ENCODE measurements at places on chromosomes 16 and 17.

DNA sequence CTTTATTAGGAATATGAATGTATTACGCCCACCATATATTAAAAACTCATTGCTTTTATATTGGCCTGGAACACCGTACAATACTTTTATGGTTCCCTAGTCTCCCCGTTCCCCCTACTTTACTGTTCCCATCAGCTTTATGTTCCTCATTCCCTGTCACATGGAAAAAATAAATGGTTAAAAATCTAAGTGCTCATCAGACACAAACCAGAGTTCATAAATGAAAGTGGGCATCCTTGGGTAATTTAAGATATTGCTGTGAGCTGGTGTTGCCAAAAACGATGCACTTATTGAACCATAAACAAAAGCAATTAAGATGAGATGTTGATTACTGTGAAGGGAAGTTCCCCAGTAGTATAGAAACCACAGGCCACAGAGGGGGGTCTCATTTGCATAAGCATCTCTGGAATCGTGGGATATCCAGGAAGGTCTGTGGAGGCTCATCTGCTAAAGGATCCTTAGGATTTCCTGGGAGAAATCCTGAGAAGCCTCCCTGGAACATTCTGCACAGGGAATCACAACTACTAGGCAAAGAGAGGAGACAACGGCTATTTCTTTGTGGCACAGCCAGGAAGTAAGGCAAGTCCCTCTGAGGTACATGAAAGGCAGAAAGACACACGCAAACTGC, 591.4 kb upstream of the CDH11 start:
- no peak for DNase-seq

DNA sequence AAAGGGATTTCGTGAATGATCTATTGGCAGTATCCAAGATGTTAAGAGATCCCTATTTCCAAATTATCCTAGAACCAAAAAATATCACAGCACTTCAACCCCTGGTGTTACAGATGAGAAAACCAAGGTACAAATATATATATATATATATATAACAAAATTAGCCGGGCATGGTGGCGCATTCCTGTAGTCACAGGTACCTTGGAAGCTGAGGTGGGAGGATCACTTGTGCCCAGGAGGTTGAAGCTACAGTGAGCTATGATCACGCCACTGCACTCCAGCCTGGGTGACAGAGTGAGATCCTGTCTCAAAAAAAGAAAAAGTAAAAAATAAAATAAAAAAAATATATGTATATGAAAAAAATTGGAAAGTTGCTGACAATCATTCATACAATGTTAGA, 637 bp upstream of the CLN3 start:
- no peak for DNase-seq

DNA sequence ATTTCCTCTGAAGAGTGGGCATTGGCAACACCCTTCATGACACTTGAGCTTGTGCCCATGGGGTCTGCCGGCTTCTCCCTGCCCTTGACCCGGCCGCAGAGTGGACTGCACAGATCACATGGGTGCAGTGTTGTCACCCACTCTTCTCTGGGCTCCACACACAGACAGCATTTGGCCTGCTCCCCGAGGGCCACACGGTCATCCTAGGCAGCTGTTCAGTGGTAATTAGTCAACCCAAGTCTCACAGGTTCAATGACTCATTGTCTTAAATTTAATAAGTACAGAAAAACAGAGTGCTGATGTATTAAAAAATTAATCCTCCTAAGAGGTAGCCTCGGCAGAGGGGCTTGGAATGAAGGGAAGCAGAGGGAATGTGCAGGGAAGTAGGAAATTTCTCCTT, 204.8 kb downstream of the MSI2 start:
- DNase-seq, result no peak

DNA sequence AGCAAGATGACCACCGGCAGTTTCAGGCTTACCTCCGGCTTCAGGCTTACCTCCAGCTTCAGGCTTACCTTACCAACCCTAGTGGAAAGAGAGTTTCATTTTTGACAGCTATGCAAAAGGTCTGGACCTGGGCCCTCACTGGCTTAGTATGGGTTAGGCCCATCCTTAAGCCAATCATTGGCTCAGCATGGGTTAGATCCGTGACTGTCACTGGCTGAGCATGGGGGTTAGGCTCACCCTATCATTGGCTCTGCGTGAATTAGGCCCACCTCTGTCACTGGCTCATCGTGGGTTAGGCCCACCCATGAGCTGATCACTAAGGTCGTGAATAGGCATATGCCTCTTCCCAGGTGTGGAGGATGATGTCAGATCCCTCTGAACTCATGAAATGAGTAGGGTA, 8.1 kb downstream of the NDE1 start:
- no peak for DNase-seq

DNA sequence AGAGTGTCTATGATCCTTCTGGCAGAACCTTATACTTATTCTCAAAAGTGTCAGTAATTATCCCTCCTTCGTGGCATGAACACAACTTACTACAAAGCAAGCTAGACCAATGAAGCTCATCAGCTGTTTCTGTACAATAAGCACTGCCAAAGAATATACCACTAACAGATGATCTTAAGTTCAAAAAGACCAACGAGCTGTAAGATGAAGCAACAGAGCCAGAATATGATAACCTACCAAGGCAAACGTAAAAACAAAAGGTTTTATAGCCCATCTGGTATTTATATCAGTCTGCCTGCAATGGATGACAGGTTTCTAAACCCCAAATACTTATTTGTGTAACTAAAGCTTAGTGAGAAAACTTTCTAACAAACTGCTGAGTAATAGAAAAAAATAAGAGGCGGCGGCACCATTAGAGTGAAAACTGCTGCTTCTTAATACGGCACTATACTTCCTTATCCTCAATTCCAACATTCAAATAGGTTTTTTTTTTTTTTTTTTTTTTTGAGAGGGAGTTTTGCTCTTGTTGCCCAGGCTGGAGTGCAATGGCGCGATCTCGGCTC, 22.1 kb downstream of the NME2 start:
- no peak for DNase-seq

DNA sequence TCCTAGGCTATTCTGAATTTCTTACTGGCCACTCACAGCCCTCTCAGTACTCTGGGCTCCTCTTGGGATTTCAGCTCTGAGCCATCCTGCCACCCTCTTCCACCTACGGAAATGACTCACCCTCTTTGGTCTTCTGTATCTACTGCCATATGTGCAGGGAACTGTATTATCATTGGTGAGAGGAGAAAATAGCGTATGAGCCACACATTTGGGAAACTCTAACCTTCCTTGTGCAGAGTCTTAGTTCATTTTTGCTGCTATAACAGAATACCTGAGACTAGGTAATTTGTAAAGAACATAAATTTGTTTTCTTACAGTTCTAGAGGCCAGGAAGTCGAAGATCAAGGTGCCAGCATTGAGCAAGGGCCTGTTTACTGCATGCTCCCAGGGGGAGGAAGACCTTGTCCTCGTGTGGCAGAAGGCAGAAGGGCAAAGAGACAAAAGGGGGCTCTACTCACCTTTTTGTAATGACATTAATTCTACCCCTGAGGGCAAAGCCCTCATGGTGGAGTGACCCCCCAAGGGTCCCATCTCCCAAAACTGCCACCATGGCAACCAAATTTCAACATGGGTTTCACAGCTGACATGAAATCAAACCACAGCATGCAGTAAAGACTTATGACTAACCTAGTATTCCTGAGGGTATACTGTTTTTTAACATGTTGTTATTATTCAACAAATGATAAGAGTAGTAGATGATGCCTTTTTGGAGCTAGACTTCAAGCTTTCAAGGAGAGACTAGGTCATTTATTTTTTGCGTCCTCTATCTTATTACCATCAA, 191.8 kb downstream of the PRKCA start:
- no peak for DNase-seq

- DNase-seq, result no peak
These were observed 284 bp upstream of the COPZ2 start for GRCh38 chr17:48037838-48038323.

GRCh38 chr16:88317613-88317965, 65.2 kb upstream of the ZNF469 start:
- DNase-seq, result no peak

GRCh38 chr17:4475001-4475400, 23.7 kb upstream of the SPNS2 start:
- DNase-seq, result no peak

DNA sequence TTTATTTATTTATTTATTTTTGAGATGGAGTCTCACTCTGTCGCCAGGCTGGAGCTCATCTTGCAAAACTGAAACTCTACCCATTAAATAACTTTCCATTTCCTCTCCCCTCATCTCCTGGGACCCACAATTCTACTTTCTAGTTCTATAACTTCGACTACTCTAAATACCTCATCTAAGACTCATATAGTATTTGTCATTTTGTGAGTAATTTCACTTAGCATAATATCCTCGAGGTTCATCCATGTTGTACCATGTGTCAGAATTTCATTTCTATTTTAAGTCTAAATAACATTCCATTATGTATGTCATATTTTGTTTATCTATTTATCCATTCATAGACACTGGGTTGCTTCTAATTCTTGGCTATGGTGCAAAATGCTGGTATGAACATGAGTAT, 5.1 kb upstream of the NT5M start:
- no peak for DNase-seq

GRCh38 chr17:81198826-81199481, 23.8 kb downstream of the CEP131 start:
- no peak for DNase-seq

DNA sequence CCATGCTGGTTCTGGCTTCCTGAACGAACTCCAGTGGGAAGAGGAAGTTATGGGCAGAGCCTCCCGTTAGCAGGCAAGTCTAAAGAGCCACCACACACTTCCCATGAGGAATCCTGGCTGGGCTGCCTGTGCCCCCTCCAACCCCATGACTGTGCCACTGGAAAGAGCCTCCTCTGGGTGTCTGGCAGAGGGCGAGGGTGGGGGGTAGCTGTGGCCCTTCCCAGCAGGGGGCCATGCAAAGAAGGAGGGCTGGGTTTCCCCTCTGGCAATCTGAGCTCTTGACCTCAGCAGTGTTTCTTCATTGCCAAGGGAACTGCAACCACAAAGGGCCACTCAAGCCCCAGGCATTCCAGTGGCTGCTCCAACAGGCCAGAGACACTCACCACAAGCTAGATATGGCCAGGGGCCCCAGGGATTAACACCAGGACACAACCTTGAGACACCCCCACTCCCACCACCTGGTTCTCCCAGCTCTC, 1.7 kb upstream of the RRAD start:
- DNase-seq, result no peak

DNA sequence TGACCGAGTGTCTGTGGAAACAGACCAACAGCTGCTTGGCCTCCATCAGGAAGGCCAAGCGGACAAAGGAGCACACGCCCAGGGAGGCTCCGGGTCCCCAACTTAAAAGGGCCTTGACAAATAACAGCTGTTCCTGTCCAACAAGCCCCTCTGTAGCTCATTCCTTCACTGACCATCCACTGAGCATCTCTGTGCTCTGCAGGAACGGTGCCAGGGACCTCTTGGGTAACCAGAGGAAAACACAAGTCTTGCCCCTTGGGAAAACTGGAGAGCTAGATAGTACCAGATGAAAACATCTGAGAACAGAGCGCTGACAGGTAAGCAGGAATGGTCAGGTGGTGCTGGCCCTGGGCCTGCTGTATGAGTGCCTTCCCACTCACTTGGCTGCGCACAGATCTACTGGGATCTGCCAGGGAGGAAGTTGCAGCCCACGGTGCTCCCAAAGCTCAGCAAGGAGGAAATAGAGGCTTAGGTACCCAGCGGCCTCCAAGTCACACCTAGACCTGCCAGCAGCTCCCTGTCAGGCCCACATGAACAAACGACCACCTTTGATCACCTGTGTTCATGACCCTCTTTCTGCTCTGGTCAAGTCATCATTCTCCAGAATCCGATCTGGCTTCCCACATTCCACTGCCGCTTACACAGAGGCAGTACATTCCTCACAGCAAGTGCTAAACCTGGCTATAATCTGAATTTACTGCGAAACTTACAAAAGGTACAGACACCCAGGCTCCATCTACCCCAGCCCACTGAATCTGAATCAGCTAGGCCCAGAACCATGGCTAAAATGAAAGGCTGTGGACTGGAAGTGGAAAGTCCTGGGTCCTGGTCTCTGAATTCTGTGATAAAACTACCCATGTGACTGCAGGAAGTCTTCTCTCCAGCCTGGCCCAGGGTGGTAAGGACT, 12.5 kb downstream of the DCAKD start:
- DNase-seq, result no peak

DNA sequence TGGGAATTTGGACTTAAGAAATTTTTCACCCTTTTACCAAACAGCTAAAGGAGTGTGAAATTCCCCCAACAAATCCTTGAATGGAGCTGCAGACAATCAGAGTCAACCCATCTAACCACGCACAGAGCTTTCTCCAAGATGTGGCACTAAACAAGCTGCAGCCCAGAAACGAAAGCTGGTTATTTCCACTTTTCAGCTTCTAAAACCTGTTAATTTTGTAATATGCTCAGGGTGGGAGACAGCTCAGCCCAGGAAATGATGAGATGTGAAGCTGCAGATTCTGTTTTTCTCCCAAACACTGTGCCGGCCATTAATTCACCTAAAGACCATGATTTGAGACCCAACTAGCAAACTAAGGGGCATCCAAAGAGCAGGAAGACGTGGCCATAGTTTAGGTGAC, 33.2 kb upstream of the ABR start:
- no peak for DNase-seq

- DNase-seq, result no peak
These were observed 72.9 kb upstream of the SMIM36 start for GRCh38 chr17:55584055-55584685.

- DNase-seq, result no peak
These were observed 931.9 kb upstream of the SOX9 start for GRCh38 chr17:71188811-71189492.

DNA sequence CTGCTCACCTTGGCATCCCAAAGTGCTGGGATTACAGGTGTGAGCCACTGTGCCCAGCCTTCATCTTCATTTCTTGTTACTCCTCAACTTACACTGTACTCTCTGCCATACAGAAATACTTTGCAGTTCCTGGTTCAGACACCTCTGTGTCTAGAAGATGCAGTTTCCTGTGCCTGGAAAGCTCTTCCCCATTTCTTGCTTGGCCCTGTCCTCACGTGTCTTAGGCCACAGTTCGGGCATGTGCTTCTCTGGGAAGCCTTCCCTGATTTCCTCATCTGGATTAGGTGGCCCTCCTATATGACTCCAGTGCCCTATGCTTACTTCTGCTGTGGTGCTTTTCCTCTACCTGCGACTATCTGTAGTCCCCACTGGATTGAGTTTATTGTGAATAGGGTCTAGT, 26.5 kb upstream of the CDR2 start:
- no peak for DNase-seq

GRCh38 chr16:68190081-68190480, 45.8 kb downstream of the ESRP2 start:
- DNase-seq, result no peak

GRCh38 chr17:32302860-32303649, 37.4 kb downstream of the RHBDL3 start:
- no peak for DNase-seq

- DNase-seq, result peak; percentile 42
These were observed 20.1 kb downstream of the MPRIP start for GRCh38 chr17:17062356-17062755.

- DNase-seq, result no peak
These were observed 14.3 kb downstream of the ZNF319 start for GRCh38 chr16:57986196-57986595.

Data from dorsolateral prefrontal cortex (tissue), 122 donors.